RPMI8226 (cell line): ENCODE measurements at places on chromosomes 2 and 18.

DNA sequence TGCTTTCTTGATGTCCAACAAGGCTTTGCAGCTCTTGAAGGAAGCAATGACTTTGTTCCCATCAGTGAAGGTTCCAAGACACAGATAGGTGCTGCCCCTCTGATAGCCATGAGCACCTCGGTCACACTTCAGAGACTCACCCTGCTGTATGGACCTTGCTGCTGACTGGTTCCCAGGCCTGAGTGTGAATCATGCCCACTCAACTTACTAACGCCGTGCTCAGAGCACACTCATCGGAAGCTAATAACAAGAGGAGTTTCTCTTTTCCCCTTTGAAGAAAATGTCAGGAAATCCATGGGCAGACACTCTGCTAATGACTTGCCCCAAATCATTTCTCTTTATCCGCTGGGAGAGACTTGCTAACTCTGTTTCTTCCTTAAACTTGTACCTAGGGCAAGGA lies 83.8 kb upstream of the ARL4C start:
- DNase-seq = no peak

- DNase-seq = no peak
These were observed 132.5 kb downstream of the NDUFA10 start for GRCh38 chr2:239892441-239893235.

DNA sequence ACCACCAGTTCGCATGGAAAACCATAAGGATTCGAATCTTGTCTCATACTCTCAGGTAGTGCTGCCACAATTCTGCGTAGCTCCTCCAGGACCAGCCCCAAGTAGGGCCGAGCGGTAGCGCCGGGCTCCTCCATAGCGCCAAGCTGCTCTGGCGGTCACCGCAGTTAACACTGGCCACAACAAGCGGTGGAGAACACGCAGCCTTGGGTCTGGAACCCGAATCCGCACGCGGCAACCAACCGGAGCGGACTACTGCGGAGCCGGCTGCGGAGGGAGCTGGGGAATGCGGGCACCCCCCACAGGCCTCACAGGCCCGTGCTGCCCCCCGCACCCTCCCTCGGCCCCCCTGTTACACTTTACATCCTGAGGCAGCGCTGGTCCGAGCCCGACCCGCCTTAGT lies 531.5 kb downstream of the STK39 start:
- peak; percentile 7 for DNase-seq

- no peak for DNase-seq
These were observed 77.8 kb upstream of the SPOPL start for GRCh38 chr2:138423745-138424144.

DNA sequence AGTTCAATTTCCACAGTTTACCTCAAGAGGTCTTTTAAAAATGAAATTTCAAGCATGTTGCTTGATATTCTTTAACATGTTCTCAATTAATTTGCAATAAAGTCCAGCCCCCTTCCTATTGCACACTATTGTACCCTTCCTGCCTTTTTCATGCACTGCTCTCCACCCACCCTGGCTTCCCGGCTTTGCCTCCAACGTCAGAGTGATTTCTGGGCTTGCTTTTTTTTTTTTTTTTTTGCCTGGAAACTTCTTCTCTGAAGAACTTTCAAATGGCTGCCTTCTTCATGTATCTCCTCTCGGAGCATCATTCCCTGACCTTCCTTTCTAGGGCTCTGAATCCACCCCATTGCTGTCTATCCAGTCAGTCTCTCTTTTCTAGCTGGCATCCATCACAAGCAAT lies 24.4 kb upstream of the CYP1B1 start:
- DNase-seq = no peak

- DNase-seq = no peak
These were observed 39.4 kb downstream of the BMP10 start for GRCh38 chr2:68831686-68832232.

- no peak for DNase-seq
These were observed 3.7 kb downstream of the B3GNT7 start for GRCh38 chr2:231399046-231399852.

GRCh38 chr2:157836531-157836930 lies 39.6 kb downstream of the ACVR1 start:
- no peak for DNase-seq

GRCh38 chr2:161713706-161714105 lies 89.5 kb downstream of the SLC4A10 start:
- DNase-seq = peak; percentile 20

- peak; percentile 10 for DNase-seq
These were observed 561.9 kb downstream of the GALR1 start for GRCh38 chr18:77811503-77811902.

- DNase-seq = no peak
These were observed 9.8 kb downstream of the FBXO11 start for GRCh38 chr2:47896450-47896968.

DNA sequence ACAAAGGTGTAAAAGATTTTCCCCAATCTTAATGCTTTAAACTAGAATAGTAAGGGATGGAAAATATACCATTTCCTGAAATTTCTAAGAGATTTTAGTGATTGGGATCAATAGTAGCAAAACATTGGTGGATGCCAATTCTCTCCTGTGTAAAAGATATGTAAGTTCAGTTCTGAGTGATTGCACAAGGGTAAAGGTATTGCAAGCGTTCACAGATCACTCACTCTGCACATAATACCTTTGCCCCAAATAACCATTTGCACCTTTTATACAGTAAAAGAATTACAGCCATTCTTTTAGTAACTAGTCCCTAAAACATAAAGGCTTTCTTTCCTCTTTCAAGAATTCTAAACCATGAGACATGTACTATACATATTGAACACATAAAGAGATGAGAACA lies 13.0 kb upstream of the ZCCHC2 start:
- no peak for DNase-seq

- no peak for DNase-seq
These were observed 14.8 kb upstream of the GPR55 start for GRCh38 chr2:230939691-230940470.

- DNase-seq = no peak
These were observed 89.7 kb downstream of the LRP1B start for GRCh38 chr2:142041105-142041504.

DNA sequence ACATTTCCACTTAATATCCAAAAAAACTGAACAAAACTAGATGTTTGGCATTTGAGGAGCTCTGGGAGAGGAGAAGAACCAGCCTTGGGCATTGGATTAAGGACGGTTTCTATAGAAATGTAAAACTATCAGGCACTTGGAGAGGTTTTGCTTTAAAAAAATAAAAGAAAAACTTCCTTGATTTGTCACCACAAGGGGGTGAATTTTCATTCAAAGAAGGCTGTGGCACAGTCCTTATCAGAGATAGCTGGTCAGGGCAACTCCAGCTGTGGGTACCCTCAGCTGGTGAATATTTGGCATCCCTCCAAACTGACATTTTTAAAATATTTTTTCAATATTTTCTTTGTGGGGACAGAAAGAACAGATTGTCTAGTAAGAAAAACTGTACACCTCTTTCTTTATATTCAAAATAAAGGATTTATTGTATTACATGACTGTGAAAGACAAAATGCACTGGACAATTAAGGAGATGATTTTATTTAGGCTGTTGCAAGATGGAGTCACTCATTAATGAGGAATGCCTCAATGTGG lies 46.1 kb upstream of the TBC1D8 start:
- no peak for DNase-seq

GRCh38 chr18:24019641-24020331 lies 5.2 kb downstream of the TTC39C start:
- peak; percentile 84 for DNase-seq

- no peak for DNase-seq
These were observed 17.7 kb upstream of the VIT start for GRCh38 chr2:36678856-36679255.

DNA sequence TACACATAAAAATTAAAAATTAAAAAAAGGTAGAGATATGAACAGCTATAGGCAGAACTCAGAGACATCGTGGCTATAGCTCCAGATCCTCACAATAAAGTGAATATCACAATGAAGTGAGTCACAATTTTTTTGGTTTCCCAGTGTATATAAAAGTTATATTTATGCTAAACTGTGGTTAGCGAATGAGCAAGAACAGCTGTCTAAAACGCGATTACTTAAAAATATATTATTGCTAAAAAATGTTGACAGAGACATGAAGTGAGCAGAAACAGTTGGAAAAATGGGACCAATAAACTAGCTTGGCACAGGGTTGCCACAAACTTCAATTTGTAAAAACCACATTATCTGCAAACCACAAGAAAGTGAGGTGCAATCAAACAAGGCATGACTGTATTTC lies 551.7 kb upstream of the NETO1 start:
- no peak for DNase-seq

DNA sequence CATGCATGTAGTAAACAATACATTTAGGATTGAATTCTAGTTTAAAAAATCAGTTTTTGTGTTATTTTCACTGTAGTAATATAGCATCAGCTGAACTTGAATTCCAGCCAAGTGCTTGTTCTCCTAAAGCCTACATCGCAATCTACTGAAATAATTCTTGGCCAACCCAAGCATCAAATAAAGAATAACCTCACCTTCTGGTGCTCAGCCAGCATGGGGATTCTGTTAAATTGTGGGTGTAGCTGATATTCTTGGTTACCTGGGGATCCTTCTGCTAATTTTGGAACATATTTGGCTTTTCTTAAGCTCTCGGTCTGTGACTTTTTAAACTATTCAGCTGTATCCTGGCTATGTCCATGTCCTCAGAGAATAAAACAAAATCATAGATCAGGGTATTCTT lies 248.8 kb downstream of the NRXN1 start:
- DNase-seq = no peak

DNA sequence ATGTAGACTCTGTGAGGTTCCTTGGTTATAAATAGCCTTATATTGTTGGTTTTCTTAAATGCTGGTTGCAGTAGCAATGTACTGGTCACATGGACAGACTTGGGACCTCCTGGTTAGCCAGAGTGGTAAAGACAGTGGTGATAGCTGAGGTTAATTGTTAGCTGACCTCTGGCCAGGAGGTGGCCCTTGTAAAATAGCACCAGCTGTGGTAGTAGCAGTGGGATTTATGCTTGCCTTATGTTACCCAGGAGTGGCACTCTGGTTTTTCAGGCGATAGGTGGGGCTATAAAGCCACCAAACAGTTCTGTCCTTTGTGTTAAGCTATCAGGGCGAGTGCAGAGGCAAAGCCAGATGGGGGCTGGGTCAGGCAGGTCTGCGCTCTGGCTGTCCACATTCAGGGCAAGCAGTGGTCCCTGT lies 94.8 kb upstream of the SRD5A2 start:
- DNase-seq = no peak

GRCh38 chr2:147863835-147864234 lies 19.0 kb downstream of the ACVR2A start:
- DNase-seq = no peak

DNA sequence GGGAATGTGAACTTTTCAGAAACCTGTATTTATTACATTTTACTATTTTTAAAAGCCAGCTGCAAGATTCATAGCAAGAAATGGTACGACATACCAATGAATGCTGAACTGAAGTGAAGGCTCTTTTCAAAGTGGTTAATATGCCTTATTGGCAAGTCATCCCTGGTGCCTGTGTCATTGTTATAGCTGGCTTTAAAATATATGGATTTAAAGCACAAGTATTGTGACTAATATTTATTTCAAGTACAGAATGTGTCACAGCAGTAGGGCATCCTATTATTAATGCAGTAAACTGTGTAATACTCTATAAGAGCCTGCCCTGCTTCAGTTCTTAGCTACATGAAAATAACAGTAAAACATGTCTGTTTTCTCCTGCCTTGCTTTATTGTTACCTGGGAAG lies 10.8 kb downstream of the TSHZ1 start:
- DNase-seq = no peak

DNA sequence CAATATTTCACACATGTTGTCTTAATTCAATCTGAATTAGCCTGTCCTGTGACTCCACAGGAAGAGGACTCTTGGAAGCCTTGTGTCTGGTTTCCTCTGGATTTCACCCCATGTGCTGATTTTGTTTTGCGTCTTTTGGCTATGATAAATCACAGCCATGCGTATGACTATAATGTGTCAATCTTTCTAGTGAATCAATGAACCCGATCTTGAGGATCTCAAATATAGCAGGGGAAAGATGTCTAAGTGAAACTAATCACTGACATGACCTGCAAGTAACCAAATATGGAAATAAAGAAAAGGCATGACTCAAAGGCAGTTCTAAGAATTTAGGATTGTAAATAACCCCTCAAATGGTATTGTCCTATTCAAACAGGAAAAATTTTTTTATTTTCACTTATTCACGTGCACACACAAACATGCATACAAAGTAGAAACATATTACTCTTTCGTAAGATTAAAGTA lies 8.2 kb downstream of the WDFY1 start:
- DNase-seq = no peak

GRCh38 chr2:9752441-9753275 lies 90.6 kb upstream of the TAF1B start:
- DNase-seq = no peak

- DNase-seq = no peak
These were observed 156.7 kb downstream of the MBD5 start for GRCh38 chr2:148177559-148177958.

- no peak for DNase-seq
These were observed 48.6 kb upstream of the UBE2E3 start for GRCh38 chr2:180931841-180932240.

DNA sequence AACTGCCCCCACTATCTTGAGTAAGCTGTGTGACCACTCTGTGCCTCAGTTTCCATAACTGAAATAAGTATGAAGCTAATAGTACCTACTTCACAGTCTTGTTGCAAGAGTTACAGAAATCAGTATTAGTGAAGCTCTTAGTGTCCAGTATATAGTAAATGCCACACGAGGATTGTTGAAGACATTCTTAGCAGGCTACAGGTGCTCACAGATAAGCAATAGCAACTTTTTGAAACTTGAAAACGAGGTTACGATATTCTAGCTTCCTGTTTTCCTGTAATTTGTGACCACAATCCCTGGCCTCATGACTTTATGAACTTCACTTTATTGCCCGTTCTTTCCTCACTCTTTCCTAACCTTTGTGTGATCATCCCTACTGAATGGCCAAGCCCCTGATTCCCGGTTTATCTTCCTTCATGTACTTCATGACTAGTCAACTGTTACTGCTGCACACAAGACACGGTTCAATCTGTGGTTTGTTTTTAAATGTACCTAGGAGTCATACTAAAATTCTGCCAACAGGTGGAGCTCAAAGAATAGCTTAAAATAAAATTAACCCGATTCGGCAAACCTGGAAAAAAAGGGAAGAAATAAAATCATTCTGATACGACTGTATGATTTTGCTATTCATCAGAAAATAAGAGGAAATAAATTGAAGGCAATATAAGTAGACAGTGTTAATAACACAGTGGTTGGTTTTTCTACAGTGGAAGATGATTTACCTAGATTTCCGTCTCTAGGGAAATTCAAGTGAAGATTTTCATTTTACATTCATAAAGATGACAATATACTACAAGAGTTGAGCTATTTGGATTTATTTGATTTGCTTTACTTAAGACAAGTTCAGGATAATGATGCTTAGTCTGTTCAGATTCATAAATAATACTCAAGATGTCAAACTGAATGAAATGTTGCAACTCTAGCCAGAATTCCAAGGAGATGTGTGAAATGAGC lies 38.1 kb upstream of the STAT1 start:
- peak; percentile 63 for DNase-seq

- DNase-seq = peak; percentile 77
These were observed 307.5 kb downstream of the TCF4 start for GRCh38 chr18:55280503-55280902.

- peak; percentile 52 for DNase-seq
These were observed 12.3 kb upstream of the TEX51 start for GRCh38 chr2:126886211-126886915.
